ENCODE measurements at places on chromosomes 2 and 18. TPM values are rescaled to one million over a fixed set of nuclear protein-coding genes. Genes with fewer than 3 reads are reported as not detected.
A peak's percentile ranks its signal among the peaks of the same experiment; 100 is the strongest.

GRCh38 chr2:144943986-144944385 is 424.1 kb upstream of the ZEB2 start:
- DNase-seq, result no peak

DNA sequence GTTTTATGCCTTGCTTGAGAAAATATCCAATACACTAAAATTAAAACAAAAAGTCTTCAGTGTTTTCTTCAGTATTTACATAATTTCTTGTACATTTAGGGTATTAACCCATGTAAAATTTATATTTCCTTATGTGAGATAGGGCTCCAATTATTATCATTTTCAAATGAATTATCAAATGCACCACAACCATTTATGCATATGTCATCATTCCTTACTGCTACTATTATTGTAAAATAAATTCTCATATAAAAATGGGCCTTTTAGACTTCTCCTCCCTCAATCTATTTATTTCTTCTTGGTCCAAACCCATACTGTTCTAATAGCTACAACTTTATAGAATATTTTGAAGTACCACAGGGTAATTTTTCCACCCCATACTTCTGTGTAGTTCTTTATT is 175.3 kb upstream of the LYPD1 start:
- no peak for DNase-seq

- DNase-seq, result no peak
These were observed 80.7 kb upstream of the NABP1 start for GRCh38 chr2:191597186-191597751.

DNA sequence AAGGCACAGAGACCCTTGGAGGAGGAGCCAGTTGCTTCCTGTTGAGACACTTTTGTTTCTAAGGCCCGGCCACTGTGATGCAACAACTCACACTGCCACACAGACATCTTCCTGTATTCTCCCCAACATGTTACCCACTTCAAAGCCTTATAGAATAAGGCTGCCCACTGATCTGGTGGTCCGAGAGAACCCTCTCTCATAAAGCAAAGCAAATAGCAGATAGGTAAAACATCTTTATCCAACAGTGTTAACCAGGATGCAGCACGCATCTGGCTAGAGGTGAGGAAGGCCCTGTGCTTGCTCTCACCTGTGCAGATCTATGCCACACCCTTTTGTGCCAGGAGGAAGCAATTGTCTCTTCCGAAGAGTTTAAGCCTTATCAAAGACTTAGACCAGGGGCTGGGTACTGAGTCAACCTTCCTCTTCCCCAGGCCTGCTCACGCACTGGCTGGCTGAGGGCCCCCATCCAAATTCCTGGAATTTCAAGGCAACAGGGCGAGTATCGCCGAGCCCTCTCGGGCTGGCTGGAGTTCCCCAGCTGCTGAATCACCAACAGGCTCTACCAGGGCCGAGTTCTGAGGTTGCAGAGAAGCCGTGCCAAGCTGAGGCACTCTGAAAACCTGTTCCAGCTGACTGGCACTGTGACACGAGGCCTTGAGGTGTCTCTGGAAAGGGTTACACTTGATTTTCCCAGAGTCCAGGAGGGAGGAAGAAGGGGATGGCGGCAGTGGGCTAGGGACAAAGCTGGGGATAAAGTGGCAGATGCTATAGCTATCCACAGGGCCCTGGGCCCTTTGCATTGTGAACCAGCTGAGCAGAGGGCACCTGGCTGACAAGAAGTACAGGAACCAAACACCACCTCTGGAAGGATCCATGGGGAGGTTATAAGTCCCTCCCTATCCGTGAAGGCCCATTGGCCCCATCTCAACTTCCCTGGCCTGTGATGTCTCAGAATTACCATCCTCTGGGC is 29.3 kb downstream of the TGFA start:
- DNase-seq, result peak; percentile 69

DNA sequence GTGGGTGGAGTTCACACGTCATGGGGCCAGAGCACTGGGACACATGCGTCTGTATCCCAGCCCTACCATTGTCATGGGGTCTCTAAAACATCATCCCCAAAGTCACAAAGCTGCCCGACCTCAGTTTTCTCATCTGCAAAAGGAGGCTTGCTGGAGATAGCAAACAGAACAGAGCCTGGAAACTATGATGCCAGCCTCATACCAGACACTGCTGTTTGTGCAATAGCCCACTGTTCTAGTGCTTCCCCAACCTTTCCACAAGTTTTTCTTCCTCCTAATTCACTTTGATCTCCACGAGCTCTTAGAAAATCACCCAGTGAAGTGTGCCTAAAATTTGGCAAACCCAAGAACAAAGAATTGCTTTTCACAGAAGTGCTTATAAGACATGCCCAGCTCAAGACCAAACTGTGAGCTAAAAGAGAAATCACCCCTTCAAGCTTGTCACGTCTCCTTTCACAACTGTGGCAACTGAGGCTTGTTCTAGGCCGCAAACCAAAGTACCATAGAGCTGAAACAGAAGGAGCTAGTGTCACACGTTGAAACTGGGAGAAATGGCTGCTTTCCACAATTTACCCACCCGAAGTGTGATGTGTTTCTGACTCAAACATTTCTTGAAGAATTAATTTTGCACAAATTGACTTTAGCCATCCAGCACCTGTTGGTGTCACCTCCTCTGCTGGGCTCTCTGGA is 162.7 kb upstream of the ID2 start:
- DNase-seq, result no peak

GRCh38 chr2:161625996-161626395 is 1.8 kb downstream of the SLC4A10 start:
- DNase-seq, result no peak

- DNase-seq, result no peak
These were observed 542 bp upstream of the CNNM3 start for GRCh38 chr2:96815326-96816126.

GRCh38 chr2:118056165-118056534 is 32.1 kb upstream of the INSIG2 start:
- no peak for DNase-seq

GRCh38 chr2:205660521-205661124 is 21.7 kb upstream of the NRP2 start:
- peak; percentile 71 for DNase-seq

GRCh38 chr18:78527984-78528383 is 451.6 kb upstream of the SALL3 start:
- DNase-seq, result no peak

DNA sequence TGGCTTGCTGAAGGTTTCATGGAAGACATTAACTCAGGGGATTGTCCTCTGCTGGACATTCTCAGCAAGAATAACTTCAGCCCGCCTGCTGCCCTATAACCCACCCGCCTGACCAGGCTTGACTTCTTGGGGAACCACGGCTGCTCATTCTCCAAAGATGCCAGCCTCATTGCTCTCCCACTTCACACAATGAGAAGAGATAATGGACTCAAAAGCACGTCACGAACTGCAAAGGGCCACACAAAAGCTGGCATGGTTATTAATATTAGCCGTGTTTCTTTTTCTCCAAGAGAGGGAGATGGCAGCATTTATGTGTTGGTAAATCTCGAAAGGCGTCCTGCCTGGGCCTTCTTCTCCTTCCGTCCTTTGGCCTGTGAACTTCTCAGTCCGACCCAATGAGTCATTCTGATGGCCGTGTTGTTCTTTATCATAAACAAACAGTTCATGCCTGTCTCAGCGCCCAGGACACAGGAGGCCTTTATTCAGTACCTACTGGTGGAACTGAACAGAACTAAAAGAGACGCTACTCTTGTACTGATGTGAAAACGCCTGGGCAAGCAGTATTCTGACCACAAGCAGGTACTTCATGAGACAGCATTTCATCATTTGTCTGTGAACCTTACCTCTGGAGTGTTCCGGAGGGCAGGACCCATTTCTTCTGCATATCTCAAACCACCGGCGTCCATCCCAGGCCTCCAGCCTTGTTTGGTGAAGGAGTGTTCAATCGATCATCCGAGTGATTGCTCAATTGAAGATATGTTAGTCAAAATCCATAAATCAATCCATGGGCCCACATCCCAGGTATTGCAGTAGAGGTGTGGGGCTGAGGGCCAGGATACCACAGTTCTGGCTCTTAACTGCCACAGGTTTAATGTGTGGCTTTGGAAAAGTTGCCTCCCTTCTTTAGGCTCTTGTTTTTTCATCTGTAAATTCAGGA is 25.1 kb upstream of the KLHL29 start:
- DNase-seq, result no peak

DNA sequence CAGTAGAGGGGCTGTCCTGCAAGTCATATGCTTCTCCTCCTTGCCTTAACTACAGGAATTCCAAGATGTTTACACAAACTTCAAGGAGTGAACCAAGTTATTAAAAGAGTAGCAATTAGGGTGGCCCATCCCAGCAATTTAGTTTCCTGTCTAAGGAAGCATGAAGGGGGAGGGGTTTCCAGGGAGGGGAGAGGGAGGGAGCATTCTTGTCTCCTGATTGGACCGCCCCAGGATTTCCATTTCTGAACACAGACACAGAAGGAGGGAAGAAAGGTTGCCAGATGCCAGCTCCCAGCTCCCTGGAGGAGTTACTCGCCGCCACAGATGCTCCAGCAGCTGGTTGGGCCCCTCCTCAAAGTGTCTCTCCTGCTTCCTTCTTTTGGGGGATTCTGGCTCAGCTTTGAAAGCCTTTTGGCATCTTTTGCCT is 107.6 kb downstream of the TRIB2 start:
- DNase-seq, result no peak

GRCh38 chr2:120162716-120163115 is 60.5 kb downstream of the TMEM185B start:
- DNase-seq, result no peak

DNA sequence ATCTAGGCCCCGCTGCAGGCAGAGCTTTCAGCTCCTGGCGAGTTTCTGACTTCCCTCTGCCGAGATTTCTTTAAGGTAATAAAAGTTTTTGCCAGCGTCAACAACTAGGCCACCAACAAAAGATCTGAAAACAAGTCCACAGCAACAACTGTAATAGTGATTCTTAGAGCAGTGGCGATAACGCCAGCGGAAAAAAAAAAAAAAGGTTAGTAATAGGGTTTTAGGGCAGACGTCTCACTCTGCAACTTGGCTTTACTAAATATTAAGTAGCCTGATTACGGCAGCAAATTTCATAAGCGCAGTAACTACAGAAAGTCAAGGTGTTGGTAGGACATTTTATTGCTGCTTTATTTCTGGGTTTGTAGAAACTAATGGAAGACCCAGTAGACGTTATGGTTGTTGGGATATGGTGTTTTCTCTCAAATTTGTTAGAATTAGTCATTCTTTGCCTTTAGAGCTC is 481 bp downstream of the SLC30A6 start:
- DNase-seq, result no peak

Gene TMEM200C
- not detected for total RNA-seq

Gene CDH7
- not detected for total RNA-seq

Gene DSG2
- 0.32 TPM for total RNA-seq

Gene ANKMY1
- total RNA-seq, result 27.9 TPM

Gene BOLL
- total RNA-seq, result not detected

Gene ITPRID2
- total RNA-seq, result 63.8 TPM
